Bone marrow (tissue), 2 donors: ENCODE measurements at places on chromosomes 11 and 22.

DNA sequence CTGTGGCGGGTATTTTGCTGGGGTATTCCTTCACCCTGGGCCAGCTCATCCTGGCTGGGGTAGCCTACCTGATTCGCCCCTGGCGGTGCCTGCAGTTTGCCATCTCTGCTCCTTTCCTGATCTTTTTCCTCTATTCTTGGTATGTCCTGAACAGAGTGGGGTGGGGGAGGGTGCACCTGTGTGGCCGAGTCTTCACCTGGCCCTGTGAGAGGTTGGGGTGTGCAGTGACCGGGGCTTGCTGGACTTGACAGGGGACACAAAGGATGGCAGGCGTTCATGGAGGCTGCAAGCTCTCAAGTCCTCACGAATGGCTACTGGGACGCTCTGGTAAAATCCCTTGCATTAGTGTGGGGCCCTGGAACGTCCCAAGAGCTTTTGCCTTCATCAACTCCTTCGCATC lies 39.3 kb downstream of the CAPN1 start:
- no peak for DNase-seq

DNA sequence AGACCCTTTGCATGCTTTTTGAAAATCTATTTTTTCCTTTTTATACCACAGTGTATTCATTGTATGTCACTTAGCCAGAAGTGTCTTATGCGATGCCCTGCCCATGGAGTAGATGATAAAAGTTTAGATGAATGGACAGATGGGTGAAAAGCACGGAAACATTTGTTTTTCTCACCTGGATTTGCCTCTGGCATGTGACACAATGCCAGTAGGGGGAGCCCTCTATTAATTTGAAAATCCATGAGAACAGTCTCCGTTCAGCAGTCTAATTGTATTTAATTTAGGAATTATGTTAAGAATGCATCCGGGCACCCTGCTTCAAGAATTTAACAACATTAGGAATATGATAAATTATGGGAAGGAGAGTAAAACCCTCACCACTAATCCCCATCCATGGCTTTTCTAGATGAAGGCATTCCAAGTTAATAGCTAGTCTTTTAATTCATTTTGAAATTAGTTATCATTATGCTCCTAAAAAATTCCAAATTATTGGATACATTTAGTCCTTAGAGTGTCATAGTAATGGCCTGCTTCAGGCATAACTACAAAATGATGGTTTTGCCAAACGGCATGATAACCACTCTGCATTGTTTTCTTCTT lies 55.3 kb upstream of the ALKBH3 start:
- DNase-seq, result no peak

DNA sequence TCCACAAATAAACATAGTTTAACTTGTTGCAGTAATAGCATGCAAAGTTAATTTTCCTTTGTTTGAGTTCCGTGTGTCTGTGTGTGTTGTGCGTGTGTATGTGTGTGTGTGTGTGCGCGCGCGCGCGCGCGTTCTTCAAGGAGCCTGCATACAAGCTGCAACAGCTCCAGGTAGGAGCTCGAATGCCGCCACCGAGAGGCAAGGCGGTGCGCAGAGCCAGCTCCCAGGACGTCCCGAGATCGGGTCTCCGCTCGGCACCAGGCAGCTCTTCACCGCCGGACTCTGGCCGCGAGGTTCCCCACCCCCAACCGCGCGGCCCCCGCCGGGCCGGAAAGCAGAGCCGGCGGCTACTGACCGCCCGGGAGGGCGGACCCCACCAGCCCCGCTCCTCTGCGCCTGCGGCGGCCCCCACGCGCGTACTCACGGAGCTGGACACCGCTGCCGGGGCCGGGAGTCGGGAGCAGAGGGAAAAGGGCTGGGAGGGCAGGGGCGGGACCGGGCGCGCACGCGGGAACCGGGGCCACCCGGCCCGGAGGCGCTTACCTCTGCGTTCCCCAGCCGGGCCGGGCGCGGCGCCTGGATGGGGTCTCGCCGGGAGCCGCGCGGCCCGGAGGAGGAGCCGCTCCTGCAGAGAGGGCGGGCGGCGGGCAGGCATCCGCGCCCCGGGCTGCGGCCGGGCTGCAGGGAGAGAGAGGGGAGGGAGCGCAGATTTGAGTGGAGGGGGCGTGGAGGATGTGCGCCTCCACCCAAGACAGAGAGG lies 40.4 kb upstream of the AKIP1 start:
- no peak for DNase-seq

- no peak for DNase-seq
Measured at GRCh38 chr11:57294225-57295131, 30.3 kb downstream of the TNKS1BP1 start.

DNA sequence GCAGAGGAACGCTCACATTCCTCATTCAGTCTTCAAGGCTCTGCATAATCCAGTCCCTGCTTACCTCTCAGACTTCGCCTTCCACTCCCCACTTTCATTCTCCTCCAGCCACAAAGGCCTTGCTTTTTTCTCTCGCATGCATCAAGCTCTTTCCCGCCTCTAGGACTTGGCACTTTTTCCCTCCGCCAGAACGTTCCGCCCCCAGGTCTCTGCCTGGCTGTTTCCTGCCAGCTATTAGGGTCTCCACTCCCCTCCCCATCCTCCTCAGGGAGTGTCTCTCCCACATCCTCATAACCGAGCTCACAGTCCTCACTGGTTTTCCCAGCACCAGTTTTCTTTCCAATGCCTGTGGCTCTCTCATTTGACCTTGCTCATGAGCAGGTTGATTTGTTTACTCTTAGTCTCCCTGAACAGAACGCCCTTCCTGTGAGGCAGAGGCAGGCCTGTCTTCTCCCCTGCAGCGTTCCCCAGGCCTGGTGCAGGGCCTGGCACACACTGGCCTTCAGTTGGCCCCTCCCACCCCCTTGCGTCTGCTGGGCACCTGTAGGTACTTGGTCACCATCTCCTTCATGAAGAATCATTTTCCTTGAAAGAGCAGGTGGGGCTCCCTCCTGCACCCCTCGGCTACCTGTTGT lies 75.2 kb downstream of the RTL6 start:
- no peak for DNase-seq

- DNase-seq, result no peak
Measured at GRCh38 chr22:25759825-25760231, 17.8 kb downstream of the MYO18B start.

DNA sequence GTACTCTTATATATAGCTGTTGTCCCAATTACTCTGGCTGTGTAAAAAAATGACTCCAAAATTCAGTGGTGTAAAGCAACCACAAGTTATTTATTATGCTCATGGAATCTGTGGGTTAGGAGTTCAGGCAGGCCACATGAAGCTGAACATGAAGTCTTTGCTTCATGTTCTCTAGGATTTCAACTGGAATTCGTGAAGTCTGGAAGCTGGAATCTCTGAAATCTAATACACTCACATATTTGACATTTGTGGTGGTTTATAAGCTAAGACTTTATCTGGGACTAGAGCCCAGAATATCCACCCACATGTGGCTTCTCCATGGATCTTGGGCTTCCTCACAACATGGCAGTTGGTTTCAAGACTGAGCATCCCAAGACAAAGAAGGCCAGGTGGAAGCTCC lies 430.6 kb downstream of the MIAT start:
- no peak for DNase-seq

GRCh38 chr11:36311926-36312595 lies 16.0 kb downstream of the PRR5L start:
- no peak for DNase-seq

DNA sequence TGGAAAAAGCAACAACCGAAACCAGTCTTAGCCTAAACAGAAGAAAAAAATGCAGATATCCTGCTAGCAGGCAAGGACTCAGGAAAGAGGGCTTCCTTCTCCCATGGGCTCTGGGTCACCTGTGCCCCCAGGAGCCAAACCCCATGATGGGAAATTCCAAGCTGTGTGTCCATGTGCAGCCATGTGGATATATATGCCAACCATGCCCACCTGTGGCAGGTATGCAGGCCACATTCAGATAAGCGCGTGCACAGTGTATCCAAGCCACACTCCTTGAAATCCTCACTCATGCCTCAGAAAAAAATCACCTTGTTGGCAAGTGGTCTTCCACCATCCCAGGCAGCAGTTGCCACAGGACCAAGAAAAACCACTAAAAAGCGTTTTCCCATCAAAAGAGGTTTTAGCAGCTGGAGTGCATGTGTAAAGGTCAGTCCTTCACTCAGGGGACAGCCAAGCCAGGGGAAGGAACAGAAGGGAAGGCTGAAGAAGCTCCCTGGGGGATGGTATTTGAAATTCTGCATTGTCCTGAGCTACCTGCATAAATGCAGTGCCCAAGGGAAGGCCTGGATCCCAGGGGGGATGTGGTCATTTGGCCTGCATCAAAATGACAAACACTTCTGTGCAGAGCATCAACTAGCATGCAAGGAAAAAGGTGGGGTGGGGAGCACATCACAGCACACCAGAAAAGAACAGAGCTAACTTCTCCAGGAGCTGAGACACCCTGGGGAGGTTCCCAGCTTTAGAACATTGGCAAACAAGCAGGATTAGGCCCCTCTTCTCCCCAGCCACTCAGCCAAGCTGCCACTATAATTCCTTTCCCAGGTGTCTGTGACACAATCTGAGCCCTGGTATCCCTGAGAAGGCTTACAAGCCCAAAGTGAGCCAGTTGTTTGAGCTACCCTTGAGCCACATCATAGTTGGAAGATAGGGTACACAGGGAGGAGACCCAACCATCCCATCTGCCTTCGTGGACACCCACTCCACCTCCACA lies 76.2 kb downstream of the GALNT18 start:
- DNase-seq, result no peak

DNA sequence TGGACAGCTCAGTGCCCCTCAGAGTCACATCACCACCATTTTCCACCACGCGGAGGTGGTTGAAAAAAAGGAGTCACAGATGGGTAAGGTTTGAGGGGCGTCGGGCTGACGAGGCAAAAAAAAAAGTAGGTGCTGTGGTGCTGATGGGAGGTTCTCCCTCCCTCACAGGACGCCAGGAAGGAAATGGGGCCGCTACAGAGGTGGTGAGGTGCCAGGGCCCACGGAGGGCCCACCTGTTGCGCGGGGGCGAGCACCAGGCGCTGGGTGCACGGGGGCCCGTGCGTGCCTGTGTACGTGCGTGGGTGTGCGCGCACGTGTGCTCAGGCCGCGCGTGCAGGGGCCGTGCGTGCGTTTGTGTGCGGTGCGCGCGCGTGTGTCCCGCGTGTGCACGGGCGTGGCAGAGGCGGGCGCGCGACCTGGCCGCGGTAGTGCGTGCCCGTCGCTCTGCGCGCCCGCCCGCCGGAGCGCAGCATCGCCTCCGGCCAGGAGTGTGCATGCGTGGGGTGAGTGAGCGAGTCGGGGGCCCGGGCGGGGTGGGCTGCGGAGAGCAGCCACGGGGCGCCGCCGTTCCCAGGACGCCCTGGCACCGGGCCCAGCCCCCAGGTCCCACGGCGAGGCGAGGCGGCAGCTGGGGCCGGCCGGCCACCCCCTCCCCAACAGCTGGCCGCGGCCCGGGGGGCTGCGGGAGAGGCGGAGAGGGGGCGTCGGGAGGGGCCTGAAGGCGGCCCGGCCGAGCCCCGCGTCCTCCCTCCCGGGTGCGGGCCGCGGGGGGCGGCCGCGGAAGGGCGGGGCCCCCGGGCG lies 2.8 kb downstream of the PDGFB start:
- no peak for DNase-seq

- DNase-seq, result no peak
Measured at GRCh38 chr22:33739516-33739915, 180.8 kb downstream of the LARGE1 start.

DNA sequence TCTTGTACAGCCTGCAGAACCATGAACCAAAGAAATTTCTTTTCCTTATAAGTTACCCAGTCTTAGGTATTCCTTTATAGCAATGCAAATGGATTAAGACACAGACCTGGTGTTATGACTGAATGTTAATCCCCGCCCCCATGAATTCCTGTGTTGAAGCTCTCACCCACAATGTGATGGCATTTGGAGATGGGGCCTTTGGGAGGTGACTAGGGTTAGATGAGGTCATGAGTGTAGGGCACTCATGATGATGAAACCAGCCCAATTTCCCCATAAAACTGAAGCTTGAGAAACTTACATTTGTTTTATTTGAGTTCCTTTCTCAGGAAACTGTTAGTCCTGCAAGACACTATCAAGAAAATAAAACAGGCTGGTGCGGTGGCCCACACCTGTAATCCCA lies 115.8 kb upstream of the THY1 start:
- no peak for DNase-seq

DNA sequence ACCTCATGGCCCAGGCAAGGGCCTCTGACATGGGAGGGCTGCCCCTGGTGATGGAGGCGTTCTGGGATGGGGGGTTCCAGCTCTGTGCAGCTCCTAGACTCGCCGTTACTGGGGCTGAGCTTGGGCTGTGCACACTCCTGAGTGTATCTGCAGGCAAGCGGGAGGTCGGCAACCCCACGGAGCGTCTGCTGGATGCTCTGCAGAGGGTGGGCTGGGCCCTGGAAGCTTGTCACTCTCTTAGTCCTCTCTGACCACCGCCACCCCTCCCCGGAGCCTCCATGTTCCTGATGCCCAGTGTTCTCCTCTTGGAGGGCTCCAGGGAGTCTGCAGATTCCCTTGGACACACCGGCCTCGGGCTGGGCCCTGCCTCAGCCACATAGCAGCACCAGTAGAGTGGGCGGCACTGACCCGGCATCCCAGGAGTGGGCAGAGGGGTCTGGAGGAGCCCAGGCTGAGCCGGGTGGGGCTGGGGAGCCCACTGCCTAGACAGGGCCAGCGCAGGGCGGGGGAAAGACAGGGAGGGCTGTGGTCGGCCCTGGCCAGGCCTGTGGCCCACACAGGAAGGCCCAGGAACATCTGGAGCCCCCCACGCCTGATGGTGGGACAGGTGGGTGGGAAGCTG lies 20.6 kb upstream of the MUC5B start:
- no peak for DNase-seq

GRCh38 chr11:86675017-86675416 lies 2.6 kb upstream of the ME3 start:
- DNase-seq, result no peak

DNA sequence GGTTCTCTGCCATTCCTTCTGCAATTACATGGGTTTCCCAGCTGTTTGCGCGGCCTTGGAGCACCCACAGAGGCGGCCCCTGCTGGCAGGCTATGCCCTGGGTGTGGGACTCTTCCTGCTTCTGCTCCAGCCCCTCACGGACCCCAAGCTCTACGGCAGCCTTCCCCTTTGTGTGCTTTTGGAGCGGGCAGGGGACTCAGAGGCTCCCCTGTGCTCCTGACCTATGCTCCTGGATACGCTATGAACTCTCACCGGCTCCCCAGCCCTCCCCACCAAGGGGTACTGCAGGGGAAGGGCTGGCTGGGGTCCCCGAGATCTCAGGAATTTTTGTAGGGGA lies 2.6 kb downstream of the RCE1 start:
- DNase-seq, result no peak

GRCh38 chr22:28297504-28297903 lies 378.4 kb upstream of the PITPNB start:
- no peak for DNase-seq

DNA sequence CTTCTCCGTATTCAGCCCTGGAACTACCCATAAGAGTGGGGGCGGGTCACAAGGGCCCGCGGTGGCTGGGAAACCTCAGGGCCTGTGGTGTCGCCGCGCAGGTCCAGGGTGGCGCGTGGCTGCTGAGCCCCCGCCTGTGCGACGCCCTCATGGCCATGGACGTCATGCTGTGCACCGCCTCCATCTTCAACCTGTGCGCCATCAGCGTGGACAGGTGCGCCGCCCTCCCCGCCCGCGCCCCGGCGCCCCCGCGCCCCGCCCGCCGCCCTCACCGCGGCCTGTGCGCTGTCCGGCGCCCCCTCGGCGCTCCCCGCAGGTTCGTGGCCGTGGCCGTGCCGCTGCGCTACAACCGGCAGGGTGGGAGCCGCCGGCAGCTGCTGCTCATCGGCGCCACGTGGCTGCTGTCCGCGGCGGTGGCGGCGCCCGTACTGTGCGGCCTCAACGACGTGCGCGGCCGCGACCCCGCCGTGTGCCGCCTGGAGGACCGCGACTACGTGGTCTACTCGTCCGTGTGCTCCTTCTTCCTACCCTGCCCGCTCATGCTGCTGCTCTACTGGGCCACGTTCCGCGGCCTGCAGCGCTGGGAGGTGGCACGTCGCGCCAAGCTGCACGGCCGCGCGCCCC lies 2.4 kb downstream of the DRD4 start:
- no peak for DNase-seq
